T-helper 1 cell treated with Interleukin-12 subunit alpha and Interleukin-12 subunit beta and Interleukin-4 antibody, amounts not matched to agents 30 ng/mL and 1 ng/mL, for 36 hours (primary cell): ENCODE measurements at places on chromosomes 2 and 18. TPM values are rescaled to one million over a fixed set of nuclear protein-coding genes. Genes with fewer than 3 reads are reported as not detected.

The SPEG gene
- total RNA-seq, result 0.05 and 0.39 TPM in 2 replicates

The SERPINB13 gene
- total RNA-seq, result not detected in 2 replicates

The ALPI gene
- total RNA-seq, result not detected in 2 replicates

The MGAT4A gene
- 120 and 122 TPM in 2 replicates for total RNA-seq

The CCDC74A gene
- total RNA-seq, result 2.3 and 4.0 TPM in 2 replicates
